Immature natural killer cell (primary cell): ENCODE measurements at places on chromosomes 11 and 22. TPM values are rescaled to one million over a fixed set of nuclear protein-coding genes. Genes with fewer than 3 reads are reported as not detected.

The OR8A1 gene
- not detected for polyA plus RNA-seq

GRCh38 chr11:94776351-94777321 is 8.5 kb downstream of the AMOTL1 start:
- H3K27me3 ChIP-seq: no peaks in the 10 kb centered on the region
- H3K36me3 ChIP-seq: no peaks in the 10 kb centered on the region
- no peak overlapping the region for H3K27ac ChIP-seq
- no peak for DNase-seq
- H3K4me1 ChIP-seq: peaks cover 22% of the 10 kb centered on the region

The PDE2A gene
- not detected for polyA plus RNA-seq

GRCh38 chr22:46830841-46831240 is 68.4 kb downstream of the TBC1D22A start:
- no peak overlapping the region for H3K4me3 ChIP-seq
- DNase-seq: no peak
- H3K36me3 ChIP-seq: peaks cover 16% of the 10 kb centered on the region

The MMP27 gene
- polyA plus RNA-seq: not detected

The MUS81 gene
- polyA plus RNA-seq: 22.7 TPM

The CRYBB2 gene
- not detected for polyA plus RNA-seq

The SLC22A25 gene
- not detected for polyA plus RNA-seq

DNA sequence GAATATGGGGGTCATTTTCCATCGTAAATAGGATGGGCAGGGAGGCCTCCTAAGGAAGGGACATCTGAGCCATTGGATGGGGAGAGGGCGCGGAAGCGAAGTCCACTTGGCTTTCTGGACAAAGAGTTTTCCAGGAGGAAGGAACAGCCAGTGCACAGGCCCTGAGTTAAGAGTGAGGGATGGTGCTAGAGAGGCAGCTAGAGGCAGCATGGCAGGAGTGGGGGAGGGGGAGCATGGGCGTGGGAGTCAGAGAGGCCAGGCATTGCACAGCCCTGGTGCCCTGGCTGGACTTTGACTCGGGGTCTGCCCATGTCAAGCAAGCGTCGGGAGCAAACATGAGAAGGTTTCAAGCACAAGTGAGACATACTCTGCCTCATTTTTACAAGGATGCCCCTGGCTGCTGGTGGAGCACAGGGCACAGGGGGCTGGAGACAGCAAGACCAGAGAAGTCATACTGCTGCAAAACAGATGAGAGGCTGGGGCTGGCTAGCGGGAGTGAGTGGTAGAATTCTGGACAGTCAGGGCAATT is 9.0 kb downstream of the GNAZ start:
- H3K27ac ChIP-seq: no peak overlapping the region
- H3K36me3 ChIP-seq: no peaks in the 10 kb centered on the region
- H3K4me3 ChIP-seq: no peak overlapping the region
- no peak for DNase-seq
- peaks cover 22% of the 10 kb centered on the region for H3K4me1 ChIP-seq
- H3K27me3 ChIP-seq: no peaks in the 10 kb centered on the region

DNA sequence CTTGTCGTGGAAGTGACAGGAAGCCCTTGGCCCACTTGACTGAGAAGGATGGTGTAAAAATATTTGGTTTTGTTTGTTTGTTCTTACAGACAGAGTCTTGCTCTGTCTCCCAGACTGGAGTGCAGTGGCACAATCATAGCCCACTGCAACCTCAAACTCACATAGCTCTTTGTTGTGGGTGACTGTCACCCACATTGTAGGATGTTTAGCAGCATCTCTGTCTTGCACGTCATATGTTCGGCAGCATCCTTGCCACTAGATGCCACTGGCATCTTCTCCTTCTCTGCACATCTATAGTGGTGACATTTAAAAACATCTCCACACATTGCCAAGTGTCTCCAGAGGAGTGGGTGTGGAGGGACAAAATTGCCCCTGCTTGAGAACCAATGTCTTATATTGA is 56.8 kb downstream of the PRR5L start:
- peaks cover 57% of the 10 kb centered on the region for H3K4me1 ChIP-seq
- H3K4me3 ChIP-seq: no peak overlapping the region
- H3K27me3 ChIP-seq: peaks cover 16% of the 10 kb centered on the region
- H3K36me3 ChIP-seq: no peaks in the 10 kb centered on the region

The C11orf21 gene
- 36.6 TPM for polyA plus RNA-seq

DNA sequence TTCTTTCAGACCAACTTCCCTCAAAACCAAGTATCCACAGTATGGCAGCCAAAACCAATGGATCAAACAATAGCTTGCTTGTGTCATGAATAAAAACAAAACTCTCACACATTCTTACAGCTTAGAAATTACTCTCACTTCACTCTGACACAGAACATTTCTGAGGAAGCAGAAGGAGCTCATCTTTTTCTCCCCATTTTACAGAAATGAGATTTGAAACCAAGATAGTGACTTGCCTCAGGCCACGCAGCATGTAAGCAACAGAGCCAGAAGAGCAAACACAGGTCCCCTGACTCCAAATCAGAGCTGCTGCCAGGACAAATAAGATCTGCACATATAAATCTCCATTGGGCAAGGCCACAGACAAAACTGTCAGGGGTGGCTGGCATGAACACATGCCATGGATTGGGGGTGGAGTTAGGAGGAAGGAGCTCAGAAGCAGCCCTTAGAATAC is 64.8 kb downstream of the RAB30 start:
- H3K27me3 ChIP-seq: peaks cover 4% of the 10 kb centered on the region
- H3K4me3 ChIP-seq: no peak overlapping the region
- H3K4me1 ChIP-seq: peaks cover 16% of the 10 kb centered on the region
- H3K27ac ChIP-seq: peak overlapping the region; percentile 32

GRCh38 chr11:11468954-11469353 is 115.9 kb upstream of the CSNK2A3 start:
- no peaks in the 10 kb centered on the region for H3K36me3 ChIP-seq
- DNase-seq: no peak
- H3K27me3 ChIP-seq: no peaks in the 10 kb centered on the region
- H3K4me1 ChIP-seq: no peaks in the 10 kb centered on the region
- H3K27ac ChIP-seq: no peak overlapping the region
- no peak overlapping the region for H3K4me3 ChIP-seq

The ANO9 gene
- not detected for polyA plus RNA-seq

DNA sequence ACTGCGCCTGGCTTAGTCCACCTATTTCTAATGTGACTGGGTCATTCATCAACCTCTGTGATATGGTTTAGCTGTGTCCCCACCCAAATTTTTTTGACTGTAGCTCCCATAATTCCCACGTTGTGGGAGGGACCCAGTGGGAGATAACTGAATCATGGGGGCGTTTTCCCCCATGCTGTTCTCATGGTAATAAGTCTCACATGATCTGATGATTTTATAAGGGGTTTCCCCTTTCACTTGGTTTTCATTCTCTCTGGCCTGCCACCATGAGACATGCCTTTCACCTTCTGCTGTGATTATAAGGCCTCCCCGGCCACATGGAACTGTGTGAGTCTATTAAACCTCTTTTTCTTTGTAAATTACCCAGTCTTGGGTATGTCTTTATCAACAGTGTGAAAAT is 8.7 kb downstream of the CENATAC start:
- H3K27ac ChIP-seq: no peak overlapping the region
- H3K4me1 ChIP-seq: no peaks in the 10 kb centered on the region
- DNase-seq: no peak
- peaks cover 22% of the 10 kb centered on the region for H3K36me3 ChIP-seq

DNA sequence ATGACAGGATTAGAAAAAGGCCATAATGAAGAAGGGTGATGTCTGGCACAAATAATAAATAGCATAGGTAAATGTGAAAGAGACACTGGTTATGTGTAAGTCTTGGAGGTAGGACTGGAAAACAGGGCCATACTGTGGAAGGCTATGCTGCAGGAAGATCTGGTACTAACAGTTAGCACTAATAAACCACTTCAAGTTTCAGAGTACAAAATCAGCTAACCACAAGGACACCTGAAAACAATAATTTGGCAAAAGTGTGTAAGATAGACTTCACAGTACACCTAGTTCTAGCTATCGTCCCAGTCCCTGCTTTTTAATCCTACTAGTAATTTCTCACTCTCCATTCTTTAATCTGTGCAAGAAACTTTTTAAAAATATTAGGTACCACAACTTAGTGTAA is 44.3 kb downstream of the CWF19L2 start:
- no peak for DNase-seq
- H3K36me3 ChIP-seq: peaks cover 15% of the 10 kb centered on the region
- no peaks in the 10 kb centered on the region for H3K27me3 ChIP-seq
- H3K4me1 ChIP-seq: no peaks in the 10 kb centered on the region
- H3K4me3 ChIP-seq: no peak overlapping the region
- H3K27ac ChIP-seq: peak overlapping the region; percentile 25

- H3K36me3 ChIP-seq: no peaks in the 10 kb centered on the region
- no peak for DNase-seq
- no peaks in the 10 kb centered on the region for H3K4me1 ChIP-seq
- H3K4me3 ChIP-seq: no peak overlapping the region
Observed at GRCh38 chr22:31098632-31099110, 8.7 kb downstream of the SELENOM start.
